ENCODE measurements at places on chromosomes 3 and 15.

DNA sequence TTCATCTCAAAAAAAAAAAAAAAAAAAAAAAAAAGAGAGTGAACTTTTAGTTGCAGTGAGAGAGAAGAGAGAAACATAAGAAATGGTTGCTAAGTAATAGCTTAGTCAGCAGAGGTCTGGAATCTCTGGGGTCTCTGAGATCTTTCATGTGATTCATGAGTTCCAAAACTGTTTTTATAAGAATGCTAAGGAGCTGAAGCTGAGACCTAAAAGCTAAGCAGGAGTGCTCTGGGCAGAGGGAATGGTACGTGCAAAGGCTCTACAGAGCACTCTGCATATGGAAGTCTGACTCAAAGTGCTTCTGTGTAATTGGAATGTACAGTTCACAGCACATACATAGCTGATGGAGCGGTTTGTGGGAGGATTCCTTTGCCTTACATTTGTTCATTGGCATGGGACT, 66.3 kb upstream of the LRIG1 start:
- DNase-seq = no peak

GRCh38 chr15:75985971-75986370, 26.3 kb downstream of the NRG4 start:
- DNase-seq = no peak

DNA sequence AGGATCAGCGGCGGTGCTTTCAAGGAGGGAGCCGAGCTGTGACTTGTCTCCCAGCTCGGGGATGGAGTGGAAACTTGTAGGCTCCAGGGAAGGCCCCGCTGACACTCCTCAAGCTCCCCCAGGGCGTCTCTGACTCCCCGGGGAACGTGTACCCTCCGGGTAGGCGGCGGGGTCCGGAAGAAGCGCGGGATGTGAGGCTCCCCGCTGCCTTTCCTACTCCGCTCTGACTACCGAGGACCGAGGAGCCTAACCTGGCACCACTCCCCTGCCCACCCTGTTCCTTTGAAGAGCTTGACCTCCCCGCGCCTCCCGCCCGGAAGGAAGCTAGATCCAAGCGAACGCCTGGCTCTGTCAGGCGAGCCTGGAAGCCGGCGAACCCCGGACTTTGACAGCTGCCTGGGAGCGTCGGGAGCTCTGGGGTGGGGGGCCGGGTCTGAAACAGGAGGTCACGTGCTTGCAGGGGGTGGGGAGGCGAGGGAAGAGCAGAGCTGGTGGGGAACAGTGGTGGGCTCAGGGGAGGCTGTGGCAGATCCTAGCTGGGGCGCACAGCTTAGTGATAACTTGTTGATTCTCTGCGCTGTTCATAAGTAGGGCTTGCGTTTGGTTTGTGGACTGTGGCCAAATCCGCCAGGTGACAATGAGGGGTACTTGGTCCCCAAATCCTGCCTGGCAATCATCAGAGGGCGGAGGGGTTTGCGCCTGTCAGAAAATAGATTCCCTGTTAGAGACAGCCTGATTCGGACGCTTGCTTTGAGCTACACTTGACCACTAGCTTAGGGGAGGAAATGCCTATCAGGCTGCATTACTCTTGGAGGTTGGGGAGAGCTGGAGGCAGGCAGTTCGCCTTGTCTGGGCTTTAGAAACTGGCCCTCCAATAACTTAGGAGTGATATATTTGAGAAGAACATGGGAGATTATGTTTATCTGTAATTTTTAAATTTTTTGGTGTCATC, 1.2 kb downstream of the CLSTN2 start:
- no peak for DNase-seq

GRCh38 chr3:27089068-27089467, 280.1 kb downstream of the NEK10 start:
- DNase-seq = no peak

DNA sequence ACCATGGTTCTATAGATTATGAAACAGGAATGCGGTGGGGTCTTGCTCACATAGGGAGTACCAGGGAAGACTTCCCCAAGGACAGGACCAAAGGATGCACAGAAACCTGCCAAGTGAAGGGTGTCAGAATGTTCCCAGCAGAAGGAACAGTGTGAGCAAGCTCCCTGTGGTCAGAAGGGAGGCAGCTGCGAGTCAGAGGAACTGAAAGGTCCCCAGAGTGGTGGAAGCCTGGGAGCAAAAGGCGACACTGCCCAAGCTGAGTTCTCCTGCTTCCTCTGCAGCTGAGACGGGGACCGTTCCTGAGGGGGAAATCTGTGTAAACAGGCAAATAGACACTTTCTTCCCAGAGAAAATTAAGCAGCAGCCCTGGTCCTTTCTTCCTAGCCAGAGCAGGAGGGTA, 14.2 kb upstream of the SLC6A6 start:
- no peak for DNase-seq

DNA sequence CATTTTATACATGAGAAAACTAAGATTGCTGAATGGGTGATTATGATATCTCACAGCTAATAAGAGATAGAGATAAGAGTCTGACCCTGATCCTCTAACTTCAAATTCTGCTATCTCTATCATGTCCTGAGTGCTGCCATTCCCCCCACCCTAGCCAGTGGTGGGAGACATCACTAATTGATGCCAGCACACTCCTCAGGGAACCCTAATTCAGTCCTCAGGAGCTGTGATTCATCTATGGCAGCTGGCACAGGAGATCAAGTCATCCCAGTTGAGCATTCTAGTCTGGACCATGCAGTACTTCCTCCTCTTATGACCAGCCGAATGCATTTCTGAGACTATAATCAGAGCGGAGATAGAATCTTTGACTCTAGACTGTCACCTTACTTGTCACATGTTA, 71.9 kb downstream of the SYNM start:
- DNase-seq = no peak

GRCh38 chr3:129383292-129383860, 45.1 kb downstream of the EFCAB12 start:
- peak; percentile 57 for DNase-seq

DNA sequence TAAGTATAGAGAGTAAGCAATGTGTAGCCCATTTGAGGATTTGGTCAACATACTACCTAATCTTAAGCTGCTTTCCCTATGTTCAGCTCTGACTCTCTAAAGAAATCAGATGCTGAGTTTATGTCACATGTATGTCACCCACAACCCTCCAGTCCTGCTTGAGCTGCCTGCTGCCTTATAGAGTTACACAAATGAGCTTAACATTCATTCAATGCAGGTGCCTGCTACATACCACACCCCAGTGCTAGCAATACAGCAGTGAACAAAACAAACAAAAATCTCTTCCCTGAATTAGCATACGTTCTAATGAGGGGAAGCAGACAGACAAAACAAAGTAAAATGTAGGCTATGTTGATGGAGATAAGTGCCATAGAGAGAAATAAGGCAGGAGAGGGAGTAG, 93.0 kb downstream of the HHLA2 start:
- no peak for DNase-seq

DNA sequence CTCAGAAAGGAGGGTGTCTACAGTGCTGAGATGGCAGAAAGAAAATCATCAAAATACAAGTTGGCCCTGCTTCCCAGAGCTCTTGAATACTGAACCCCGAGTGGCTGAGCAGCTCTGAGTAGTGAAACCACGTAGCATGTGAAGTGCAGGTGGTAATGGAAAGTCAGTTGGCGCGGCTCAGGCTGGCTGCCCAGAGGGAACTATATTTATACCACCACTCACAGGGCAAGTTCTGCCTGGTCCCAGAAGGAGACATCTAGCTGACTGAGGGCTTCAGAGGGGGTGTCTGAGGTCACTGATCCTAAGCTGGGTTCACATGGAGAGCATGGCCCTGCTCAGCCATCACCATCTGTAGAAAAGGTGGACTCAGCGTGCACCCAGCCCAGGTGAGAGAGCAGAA, 129.6 kb upstream of the AGBL1 start:
- no peak for DNase-seq

GRCh38 chr3:63914312-63914711, 2.1 kb upstream of the SCAANT1 start:
- no peak for DNase-seq

GRCh38 chr15:73927003-73927475, 777 bp downstream of the LOXL1 start:
- peak; percentile 50 for DNase-seq

- no peak for DNase-seq
These were observed 10.6 kb downstream of the RPS27L start for GRCh38 chr15:63146684-63147083.

DNA sequence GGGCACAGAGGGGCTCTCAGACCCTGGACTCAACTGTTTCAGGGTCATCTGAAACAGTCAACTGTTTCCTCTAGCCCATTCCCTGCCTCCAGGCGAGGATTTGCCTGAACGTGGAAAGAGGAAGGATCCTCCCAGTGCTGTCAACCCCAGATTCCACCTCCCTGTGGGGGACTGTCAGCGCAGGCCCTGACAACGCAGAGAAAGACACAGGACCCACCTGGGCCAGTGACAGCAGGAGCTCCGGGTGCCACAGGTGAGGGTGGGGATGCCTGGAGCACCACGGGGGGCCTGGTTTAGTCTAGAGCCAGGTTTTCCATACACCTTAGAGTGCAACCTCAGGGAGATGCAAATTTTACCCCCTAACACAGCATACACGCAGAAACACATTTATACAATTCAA, 19.5 kb upstream of the LAMP3 start:
- no peak for DNase-seq

DNA sequence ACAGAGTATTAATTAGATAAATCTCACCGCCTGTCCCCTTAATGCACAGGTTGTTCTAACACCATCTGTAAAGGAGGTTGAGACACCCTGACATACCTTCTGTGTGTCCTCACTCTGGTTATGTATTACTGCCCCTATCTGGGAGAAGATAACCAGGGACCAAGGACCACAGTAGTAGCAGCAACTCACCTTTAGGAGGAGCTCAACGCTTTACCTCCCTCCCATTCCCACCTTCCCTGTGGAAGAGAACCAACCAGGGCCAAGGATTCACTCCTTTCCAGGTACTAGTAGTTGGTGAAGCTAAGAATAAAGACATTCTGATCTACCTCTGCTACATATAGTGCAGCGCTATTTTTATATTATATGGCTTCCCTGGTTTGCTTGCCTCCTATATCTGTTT, 232.6 kb downstream of the MEX3B start:
- no peak for DNase-seq

- no peak for DNase-seq
These were observed 16.4 kb upstream of the ST8SIA2 start for GRCh38 chr15:92377083-92377789.

GRCh38 chr3:127744253-127744815, 71.6 kb downstream of the ABTB1 start:
- no peak for DNase-seq

DNA sequence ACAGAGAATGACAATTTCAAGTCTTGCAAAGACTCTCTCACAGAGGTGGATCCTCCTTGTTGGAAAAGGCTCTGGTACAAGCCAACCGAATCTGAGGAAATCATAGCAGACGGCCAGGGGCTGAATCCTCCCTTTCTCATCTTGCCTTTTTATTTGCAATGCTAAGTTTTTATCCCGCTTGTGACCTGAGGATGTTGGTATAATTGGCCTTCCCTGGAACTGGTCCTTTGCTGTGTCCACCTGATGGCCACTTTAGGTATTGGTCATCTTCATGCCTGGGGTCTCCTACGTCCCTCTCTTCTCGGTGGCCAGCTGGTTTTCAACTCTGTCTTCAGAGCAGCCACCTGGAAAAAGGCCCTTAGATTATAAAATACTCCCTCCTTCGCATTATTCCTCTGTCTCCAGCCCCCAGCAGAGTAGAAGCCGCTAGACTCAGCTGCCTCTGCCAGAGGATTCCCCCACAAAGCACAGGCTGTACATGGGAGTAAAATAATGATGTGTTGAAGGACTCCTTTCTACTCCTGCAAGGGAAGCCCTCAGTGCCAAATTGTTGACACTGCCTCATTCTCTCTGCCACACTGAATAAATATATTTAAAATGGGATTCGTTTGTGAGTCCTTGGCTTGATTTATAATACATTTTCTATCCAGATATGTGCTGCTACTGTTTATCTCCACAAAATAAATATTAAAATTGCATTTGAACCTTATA, 208.9 kb upstream of the CFAP20DC start:
- no peak for DNase-seq

- DNase-seq = no peak
These were observed 106.6 kb downstream of the EOMES start for GRCh38 chr3:27615555-27615954.

- DNase-seq = no peak
These were observed 50.4 kb downstream of the COL6A5 start for GRCh38 chr3:130395916-130396315.

GRCh38 chr3:190272747-190273146, 49.5 kb downstream of the CLDN1 start:
- no peak for DNase-seq

DNA sequence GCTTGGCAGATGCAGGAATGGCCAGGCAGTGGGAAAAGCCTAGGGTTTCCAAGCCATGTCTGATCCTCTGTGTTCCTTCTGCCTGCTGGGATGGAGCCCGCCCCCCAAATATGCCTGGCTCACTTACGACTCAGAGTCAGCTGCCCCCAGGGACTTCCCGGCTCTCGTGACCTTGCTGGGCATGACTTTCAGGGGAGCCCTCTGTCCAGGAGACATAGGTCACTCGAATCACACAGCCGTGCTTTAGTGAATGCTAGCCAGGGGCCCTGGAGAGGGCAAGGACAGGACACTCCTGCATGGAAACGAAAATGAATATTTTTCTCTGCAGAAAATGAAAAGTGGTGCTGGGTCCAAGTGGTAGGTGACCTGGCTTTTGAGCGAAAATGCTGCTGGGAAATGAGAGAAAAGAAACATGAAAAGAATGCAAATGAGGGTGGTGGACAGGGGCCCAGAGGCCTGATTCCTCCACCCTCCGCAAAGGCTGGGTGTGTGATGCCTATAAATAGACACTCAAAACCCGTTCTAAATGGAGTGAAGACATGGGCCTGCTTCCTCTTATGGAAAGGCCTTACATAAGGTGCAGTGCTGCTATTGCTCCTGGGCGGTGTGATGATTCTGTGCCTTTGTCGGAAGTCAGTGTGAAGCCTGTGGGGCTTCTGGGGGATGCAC, 107.4 kb downstream of the APBA2 start:
- DNase-seq = no peak

DNA sequence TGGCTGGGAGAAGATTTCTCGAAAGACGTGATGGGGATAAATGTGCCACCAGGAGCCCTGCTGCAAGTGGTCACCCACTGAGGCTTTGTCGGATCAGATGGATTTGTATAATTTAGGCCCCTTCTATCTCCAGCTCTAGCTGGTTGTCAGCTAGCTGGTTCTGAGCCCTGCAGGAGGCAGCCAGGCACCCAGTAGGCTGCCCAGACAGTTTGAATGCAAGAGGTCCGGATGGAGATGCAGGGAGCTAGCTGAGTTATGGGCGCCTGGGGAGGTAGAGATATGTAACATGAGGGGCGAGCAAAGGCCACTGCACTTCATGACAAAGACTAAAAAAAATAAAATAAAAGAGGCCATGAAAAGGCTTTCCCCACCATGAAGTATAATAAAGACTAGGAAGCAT, 35.1 kb upstream of the ADPGK start:
- no peak for DNase-seq

- DNase-seq = no peak
These were observed 7.5 kb downstream of the GOLIM4 start for GRCh38 chr3:168088106-168088720.

DNA sequence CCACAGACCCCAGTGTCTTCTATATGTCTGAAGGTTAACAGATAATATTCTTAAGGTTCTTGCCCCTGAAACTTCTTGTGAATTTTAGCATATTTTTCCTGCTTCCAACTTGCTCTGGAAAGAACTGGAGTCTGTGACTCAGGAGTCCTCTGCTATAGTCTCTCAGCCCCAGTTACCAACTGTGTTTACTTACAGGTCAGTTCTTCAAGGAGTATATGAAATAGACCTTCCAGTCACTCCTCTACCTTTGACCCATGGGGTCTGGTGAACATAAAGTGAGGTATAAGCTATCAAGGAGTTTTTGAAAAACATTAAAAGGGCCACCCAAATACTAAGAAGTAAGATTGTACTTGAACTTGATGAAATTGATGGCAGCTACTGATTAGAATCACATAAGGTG, 139.2 kb upstream of the ROPN1 start:
- no peak for DNase-seq

- no peak for DNase-seq
These were observed 21.1 kb downstream of the CCDC32 start for GRCh38 chr15:40543631-40544294.
